Fibroblast of lung (primary cell): ENCODE measurements at places on chromosomes 5 and 9. TPM values are rescaled to one million over a fixed set of nuclear protein-coding genes. Genes with fewer than 3 reads are reported as not detected.

The IL11RA gene
- 6.9 and 8.2 TPM in 2 replicates for total RNA-seq

The F12 gene
- total RNA-seq = under 0.01 and 0.50 TPM in 2 replicates

DNA sequence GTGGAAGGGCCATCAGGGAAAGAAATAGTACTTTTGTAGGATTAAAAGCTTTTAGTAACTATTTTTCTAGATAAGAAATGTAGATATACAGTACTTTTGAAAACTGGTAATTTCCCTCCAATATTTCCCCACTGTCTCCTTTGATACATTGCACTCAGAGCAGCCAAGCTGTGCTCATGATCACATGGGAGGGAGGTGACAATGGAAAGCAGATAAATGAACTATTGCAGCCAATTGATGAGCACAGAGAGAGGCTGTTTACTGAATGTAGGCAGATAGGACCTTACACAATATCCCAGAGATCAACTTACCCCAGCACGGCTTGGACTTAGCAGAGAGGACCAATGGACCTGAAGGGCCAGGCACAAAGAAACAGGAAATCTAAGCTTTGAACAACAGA is 178.0 kb upstream of the NREP start:
- no peak overlapping the region for H3K27ac ChIP-seq
- no peak for DNase-seq
- no peaks in the 10 kb centered on the region for H3K36me3 ChIP-seq
- peaks cover 20% of the 10 kb centered on the region for H3K4me1 ChIP-seq

The IFNB1 gene
- total RNA-seq = under 0.01 and 0.17 TPM in 2 replicates

The UBAP1 gene
- 32.1 and 41.6 TPM in 2 replicates for total RNA-seq

DNA sequence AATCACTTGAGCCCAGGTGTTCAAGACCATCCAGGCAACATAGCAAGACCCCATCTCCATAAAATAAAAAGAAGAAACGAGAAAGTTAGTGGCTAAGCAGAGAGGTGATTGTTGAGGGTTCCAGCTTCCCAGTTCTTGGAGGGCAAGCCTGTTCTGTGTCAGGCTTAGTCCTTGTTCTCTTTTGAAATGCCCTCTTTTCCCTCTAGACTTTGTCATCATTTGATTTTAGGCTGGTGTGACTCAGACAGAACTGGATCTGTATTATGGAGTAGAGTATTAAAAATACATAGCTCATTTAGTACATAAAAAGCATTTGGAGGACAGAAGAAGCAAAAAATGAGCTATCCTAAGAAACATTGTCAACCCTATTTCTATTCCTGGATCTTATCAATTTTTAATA is 159.4 kb downstream of the CD180 start:
- H3K4me3 ChIP-seq = no peak overlapping the region
- no peak for DNase-seq
- H3K4me1 ChIP-seq = peaks cover 2% of the 10 kb centered on the region
- no peaks in the 10 kb centered on the region for H3K36me3 ChIP-seq
- no peaks in the 10 kb centered on the region for H3K27me3 ChIP-seq
- no peak overlapping the region for H3K27ac ChIP-seq

GRCh38 chr5:111993242-111993641 is 236.2 kb upstream of the NREP start:
- no peak for DNase-seq
- no peaks in the 10 kb centered on the region for H3K36me3 ChIP-seq
- no peak overlapping the region for H3K4me3 ChIP-seq
- H3K4me1 ChIP-seq = peaks cover 3% of the 10 kb centered on the region

DNA sequence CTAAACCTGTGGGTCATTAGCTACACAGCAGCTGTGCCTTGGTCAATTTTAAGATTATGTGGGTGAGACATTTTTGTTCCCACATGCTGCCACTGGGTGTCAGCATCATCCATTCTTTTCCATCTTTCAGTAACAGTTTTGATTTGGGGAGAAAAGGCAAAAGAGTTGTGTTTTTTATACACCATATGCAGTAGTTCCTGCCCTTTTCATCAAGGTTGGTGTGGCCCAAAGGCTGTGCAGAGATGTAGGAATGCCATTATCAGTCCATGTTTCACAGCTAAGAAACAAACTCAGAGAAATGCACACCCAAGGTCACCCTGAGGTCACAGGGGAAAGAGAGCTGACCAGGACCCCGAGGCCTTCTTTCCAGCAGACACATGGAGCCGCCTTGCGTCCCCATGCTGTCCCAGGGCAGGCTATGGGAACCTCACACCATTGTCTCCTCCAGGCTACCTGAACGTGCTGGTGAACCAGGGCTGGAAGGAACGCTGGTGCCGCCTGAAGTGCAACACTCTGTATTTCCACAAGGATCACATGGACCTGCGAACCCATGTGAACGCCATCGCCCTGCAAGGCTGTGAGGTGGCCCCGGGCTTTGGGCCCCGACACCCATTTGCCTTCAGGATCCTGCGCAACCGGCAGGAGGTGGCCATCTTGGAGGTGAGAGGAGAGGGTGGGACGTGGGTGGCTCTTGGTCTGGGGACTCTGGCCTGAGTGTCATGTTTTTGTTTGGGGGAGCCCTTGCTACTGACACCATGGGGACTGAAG is 27.8 kb upstream of the GRPEL2 start:
- no peaks in the 10 kb centered on the region for H3K36me3 ChIP-seq
- H3K4me3 ChIP-seq = no peak overlapping the region
- no peaks in the 10 kb centered on the region for H3K27me3 ChIP-seq
- no peak overlapping the region for H3K27ac ChIP-seq

The IL17B gene
- not detected in 2 replicates for total RNA-seq

DNA sequence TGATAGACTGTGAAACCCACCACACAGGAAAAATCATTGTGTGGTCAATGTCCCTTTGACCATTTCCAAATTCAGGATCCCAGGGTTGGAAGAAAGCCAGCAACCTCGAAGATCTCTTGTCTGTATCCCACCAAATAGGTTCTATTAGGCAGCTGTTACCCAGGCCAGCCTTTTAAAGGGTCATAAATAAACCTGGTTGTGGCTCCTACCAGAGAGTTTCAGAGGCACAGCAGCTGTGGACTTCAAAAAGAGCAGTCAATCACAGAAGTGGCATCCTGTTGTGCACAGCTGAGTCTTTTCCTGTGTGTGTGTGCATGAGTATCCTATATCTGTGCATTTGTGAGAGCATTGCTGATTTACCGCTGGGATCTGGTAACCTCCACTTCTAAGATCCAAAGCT is 23.7 kb upstream of the OR2S2 start:
- no peak overlapping the region for H3K27ac ChIP-seq
- peaks cover 10% of the 10 kb centered on the region for H3K27me3 ChIP-seq
- H3K36me3 ChIP-seq = no peaks in the 10 kb centered on the region
- H3K4me1 ChIP-seq = no peaks in the 10 kb centered on the region
- H3K4me3 ChIP-seq = no peak overlapping the region

GRCh38 chr5:61344187-61344944 is 12.3 kb downstream of the ZSWIM6 start:
- no peaks in the 10 kb centered on the region for H3K36me3 ChIP-seq
- peaks cover 5% of the 10 kb centered on the region for H3K4me1 ChIP-seq
- peak; percentile 52 for DNase-seq
- no peaks in the 10 kb centered on the region for H3K27me3 ChIP-seq
- no peak overlapping the region for H3K4me3 ChIP-seq
- no peak overlapping the region for H3K27ac ChIP-seq

- no peaks in the 10 kb centered on the region for H3K27me3 ChIP-seq
- no peak overlapping the region for H3K27ac ChIP-seq
- H3K4me3 ChIP-seq = peak overlapping the region; percentile 45
- no peaks in the 10 kb centered on the region for H3K4me1 ChIP-seq
These were observed 611 bp downstream of the PCDHA3 start for GRCh38 chr5:140801494-140801841.

The FOXD4L3 gene
- total RNA-seq = under 0.01 TPM in 1 of 2 replicates, not detected in the other

DNA sequence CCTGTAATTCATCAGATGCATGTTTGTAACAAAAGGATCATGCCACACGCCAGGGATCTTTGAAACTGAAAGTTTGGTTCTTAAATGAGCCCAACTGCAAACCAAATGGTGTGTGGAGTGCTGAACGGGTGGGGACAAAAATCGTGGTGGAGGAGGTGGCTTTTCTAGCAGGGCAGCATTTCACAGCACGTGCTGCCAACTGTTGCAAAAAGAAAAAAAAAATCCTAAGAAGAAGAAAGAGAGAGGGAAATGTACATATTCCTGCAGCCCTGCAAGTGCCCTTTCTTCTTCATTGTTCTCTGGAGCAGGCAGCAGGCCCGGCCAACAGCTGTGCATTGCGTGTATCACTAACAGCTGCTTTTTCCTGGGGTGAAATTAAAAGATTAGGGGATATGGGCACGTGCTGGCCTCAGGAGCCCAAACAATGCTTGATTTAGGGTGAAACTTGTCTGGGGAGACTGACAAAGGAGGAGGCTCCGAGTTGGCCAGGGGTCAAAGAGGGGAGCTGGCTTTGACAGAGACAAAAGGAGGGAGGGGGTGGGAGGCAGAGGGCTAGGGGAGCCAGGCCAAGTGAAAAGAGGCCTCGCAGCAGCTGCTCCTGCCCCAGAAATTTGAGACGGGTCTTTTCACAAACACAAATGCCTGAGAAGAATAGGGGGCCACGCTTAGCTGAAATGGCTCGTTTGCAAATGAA is 73.0 kb downstream of the GADD45G start:
- H3K27me3 ChIP-seq = no peaks in the 10 kb centered on the region
- no peak overlapping the region for H3K4me3 ChIP-seq
- no peaks in the 10 kb centered on the region for H3K36me3 ChIP-seq
- H3K27ac ChIP-seq = no peak overlapping the region
- no peak for DNase-seq

GRCh38 chr5:139763930-139764791 is 31.4 kb upstream of the PSD2 start:
- H3K36me3 ChIP-seq = no peaks in the 10 kb centered on the region
- H3K27ac ChIP-seq = no peak overlapping the region
- no peak for DNase-seq
- no peak overlapping the region for H3K4me3 ChIP-seq
- no peaks in the 10 kb centered on the region for H3K4me1 ChIP-seq
- H3K27me3 ChIP-seq = peaks cover 18% of the 10 kb centered on the region

The TLX3 gene
- total RNA-seq = not detected in 2 replicates

GRCh38 chr9:37370968-37371563 is 51.4 kb upstream of the GRHPR start:
- no peaks in the 10 kb centered on the region for H3K27me3 ChIP-seq
- DNase-seq = no peak
- no peaks in the 10 kb centered on the region for H3K36me3 ChIP-seq
- H3K4me3 ChIP-seq = no peak overlapping the region
- H3K27ac ChIP-seq = no peak overlapping the region

GRCh38 chr9:1047591-1048230 is 2.4 kb upstream of the DMRT2 start:
- H3K4me3 ChIP-seq = peak overlapping the region; percentile 72
- H3K4me1 ChIP-seq = no peaks in the 10 kb centered on the region
- H3K36me3 ChIP-seq = no peaks in the 10 kb centered on the region
- peaks cover 26% of the 10 kb centered on the region for H3K27me3 ChIP-seq
- H3K27ac ChIP-seq = no peak overlapping the region

DNA sequence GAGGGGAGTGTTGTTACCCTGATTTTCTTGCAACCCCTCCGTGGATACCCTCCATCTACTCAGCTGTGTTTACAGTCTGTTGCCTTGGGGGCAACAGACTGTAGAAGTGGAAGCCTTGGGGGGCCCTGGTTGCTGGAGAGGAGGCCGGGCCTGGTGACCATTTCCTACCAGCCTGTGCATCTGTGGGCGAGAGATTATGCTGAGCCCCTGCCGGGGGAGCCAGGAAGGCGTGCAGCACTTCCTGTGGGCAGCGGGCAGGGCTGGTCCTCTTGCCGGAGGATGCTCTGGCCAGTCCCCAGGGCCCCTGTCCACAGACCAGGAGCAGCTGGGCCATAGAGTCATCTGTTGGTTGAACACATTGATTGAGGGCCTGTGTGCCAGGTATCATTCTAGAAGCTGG is 11.1 kb downstream of the ERGIC1 start:
- H3K4me3 ChIP-seq = no peak overlapping the region
- H3K27me3 ChIP-seq = no peaks in the 10 kb centered on the region
- peaks cover 3% of the 10 kb centered on the region for H3K4me1 ChIP-seq
- H3K27ac ChIP-seq = no peak overlapping the region

- no peak overlapping the region for H3K27ac ChIP-seq
- H3K27me3 ChIP-seq = no peaks in the 10 kb centered on the region
- no peaks in the 10 kb centered on the region for H3K36me3 ChIP-seq
- peaks cover 4% of the 10 kb centered on the region for H3K4me1 ChIP-seq
These were observed 115.8 kb upstream of the SLIT3 start for GRCh38 chr5:169416583-169417196.

The RBM27 gene
- total RNA-seq = 20.3 and 23.9 TPM in 2 replicates

DNA sequence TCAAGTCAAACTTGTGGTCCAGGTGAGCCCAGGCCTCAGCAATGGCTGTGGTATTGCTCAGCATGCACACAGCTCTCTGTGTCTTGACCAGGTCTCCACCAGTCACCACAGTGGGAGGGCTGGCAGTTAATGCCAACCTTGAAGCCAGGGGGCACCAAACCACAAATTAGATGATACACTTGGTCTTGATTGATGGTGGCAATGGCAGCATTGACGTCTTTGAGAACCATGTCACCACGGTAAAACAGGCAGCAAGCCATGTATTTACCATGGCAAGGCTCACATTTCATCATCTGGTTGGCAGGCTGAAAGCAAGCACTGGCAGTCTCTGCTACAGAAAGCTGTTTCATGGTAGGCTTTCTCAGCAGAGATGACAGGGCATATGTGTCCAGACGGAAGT is 40.0 kb downstream of the NIM1K start:
- H3K4me1 ChIP-seq = no peaks in the 10 kb centered on the region
- no peaks in the 10 kb centered on the region for H3K36me3 ChIP-seq
- no peak for DNase-seq
- H3K4me3 ChIP-seq = no peak overlapping the region

DNA sequence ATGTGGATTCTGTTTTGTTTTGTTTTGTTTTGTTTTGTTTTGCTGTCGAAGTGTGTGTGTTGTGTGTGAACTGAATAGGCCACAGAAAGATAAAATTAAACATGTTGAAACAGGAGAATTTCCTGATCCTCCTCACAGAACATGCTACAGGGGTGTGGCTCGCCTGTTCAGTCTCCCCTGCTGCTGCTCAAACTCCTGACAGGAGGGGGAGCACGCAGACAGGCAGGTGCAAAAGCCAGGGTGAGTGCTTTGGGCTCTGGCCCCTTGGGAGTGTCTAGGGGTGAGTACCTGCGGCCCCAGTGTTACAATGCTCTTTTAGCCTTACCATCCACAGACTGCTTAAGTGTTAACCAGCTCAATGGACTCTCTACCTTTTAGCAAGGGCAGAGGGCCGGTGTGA is 473.5 kb downstream of the MAT2B start:
- no peaks in the 10 kb centered on the region for H3K4me1 ChIP-seq
- H3K27ac ChIP-seq = no peak overlapping the region
- no peaks in the 10 kb centered on the region for H3K36me3 ChIP-seq

- H3K27ac ChIP-seq = no peak overlapping the region
- no peaks in the 10 kb centered on the region for H3K36me3 ChIP-seq
- H3K4me3 ChIP-seq = no peak overlapping the region
- peak; percentile 46 for DNase-seq
- no peaks in the 10 kb centered on the region for H3K4me1 ChIP-seq
These were observed 68.8 kb downstream of the ANKRD55 start for GRCh38 chr5:56164376-56164775.

The PTPN3 gene
- total RNA-seq = 1.3 and 2.3 TPM in 2 replicates

GRCh38 chr5:143338658-143339366 is 64.7 kb downstream of the NR3C1 start:
- peak; percentile 73 for DNase-seq
- H3K4me1 ChIP-seq = peaks cover 4% of the 10 kb centered on the region
- no peak overlapping the region for H3K27ac ChIP-seq

- DNase-seq = peak; percentile 95
- no peaks in the 10 kb centered on the region for H3K27me3 ChIP-seq
- no peaks in the 10 kb centered on the region for H3K4me1 ChIP-seq
- H3K4me3 ChIP-seq = peak overlapping the region; percentile 49
These were observed 226.9 kb downstream of the SMARCA2 start for GRCh38 chr9:2241836-2242741.

GRCh38 chr5:39437467-39437866 is 12.7 kb upstream of the DAB2 start:
- no peaks in the 10 kb centered on the region for H3K27me3 ChIP-seq
- H3K4me1 ChIP-seq = peaks cover 2% of the 10 kb centered on the region
- no peak overlapping the region for H3K27ac ChIP-seq
- no peak overlapping the region for H3K4me3 ChIP-seq
- no peaks in the 10 kb centered on the region for H3K36me3 ChIP-seq
